ENCODE measurements at places on chromosomes 5 and 9.

- no peak for DNase-seq
Measured at GRCh38 chr9:81530846-81531245, 158.5 kb downstream of the TLE1 start.

DNA sequence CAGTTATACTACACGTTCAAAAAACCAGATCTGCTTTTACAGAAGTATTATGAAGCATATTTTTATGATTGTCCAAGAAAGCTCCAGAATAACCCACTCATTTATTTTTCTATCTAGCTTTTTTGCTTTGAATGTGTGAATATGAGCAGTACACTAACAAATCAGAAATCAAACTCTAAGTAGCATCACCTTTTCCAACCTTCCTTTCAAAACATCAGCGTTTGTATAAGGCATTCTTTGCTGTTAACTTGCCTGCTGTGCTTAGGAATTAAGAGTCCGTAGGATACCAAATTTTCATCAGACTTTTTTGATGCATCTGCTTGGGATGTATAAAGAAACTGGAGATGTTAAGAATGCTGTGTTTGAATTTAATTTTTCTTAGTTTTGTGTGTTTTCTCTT, 3.8 kb downstream of the TLE4 start:
- no peak for DNase-seq

GRCh38 chr9:116360989-116361388, 207.4 kb downstream of the PAPPA start:
- no peak for DNase-seq

DNA sequence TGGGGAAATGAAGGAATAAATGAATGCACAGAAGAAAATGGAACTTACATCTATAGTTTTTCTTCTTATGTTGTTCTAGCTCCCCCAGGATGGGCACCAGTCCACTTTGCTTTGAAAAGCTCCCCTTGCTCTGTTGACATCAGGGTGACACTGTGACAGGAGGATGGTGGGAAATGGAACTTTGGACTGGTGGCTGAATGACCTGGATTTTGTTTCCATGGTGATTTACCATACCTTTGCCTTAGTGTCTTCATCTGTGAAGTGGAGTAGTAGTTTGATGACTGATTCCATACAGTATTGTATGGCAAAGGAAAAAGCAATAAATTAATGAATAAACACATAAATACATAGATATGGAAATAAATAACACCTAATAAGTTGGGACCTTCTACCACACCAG, 294.7 kb downstream of the KIF4B start:
- DNase-seq: no peak

DNA sequence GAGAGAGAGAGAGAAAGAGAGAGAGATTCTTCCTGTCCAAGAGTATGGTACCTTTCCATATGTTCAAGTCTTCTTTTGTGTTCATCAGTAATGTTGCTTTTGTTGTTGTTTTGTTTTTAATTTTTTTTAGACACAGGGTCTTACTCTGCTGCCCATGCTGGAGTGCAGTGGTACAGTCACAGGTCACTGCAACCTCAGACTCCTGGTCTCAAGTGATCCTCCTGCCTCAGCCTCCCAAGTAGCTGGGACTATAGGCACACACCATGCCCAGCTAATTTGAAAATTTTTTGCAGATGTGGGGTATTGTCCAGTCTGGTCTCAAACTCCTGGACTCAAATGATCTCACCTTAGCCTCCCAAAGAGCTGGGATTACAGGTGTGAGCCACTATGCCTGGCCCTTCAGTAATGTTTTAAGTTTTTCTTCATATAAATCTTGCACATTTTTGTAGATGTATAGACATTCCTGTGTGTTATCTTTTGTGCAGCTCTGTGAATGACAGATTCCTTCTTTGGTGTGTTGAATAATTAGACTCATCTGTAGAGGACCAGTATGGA, 36.3 kb downstream of the ZNF483 start:
- no peak for DNase-seq

- no peak for DNase-seq
Measured at GRCh38 chr5:87169300-87169991, 98.2 kb upstream of the RASA1 start.

Data from retina (tissue), 1 donor.